ENCODE measurements at places on chromosomes 1 and 21.

DNA sequence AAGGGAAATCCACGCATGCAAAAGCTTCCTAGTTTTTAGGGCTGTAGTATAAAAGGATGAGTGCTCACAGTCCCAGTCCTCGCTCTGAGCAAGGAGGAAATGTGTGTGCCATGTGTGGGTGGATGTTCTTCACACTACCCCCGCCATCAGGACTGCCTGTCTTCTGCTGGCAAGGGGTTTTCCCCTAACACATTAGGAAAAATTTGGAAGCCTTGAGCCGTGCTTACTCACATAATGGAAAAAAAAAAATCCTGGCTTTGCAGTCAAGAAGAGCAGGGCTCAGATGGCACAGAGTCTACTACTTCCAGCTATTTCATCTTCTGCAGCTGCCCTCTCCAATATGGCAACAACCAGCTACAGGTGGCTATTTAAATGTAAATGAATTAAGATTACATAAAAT, 363.1 kb downstream of the PLPP3 start:
- DNase-seq: no peak

DNA sequence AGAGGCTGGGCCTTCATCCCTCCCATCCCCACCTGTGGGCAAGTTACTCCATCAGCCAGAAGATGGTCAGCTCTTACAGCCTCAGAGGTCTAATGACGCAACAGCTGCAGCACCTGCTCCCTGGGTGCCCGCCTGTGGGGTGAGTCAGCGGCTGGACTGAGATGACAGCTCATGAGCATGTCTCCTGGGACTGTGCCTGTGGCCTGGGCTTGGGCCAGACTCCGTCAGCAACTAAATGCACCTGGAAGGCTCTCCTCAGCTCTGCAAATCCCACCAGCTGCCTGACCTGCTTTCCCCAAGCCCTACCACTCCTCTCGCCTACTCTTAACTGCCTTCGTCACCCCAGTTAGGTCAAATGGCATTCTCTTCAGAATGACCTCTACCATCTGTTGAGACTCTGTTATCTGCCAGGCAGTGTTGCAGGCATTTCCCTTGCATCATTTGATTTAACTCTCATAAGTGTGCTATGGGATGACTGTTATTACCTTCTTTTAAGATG, 47.7 kb downstream of the ETS2 start:
- DNase-seq: peak; percentile 64

GRCh38 chr1:29924017-29924431, 687.7 kb downstream of the PTPRU start:
- no peak for DNase-seq

- DNase-seq: no peak
Measured at GRCh38 chr1:203463469-203464062, 12.0 kb upstream of the PRELP start.

- DNase-seq: no peak
Measured at GRCh38 chr1:184163674-184164465, 112.3 kb downstream of the TSEN15 start.

DNA sequence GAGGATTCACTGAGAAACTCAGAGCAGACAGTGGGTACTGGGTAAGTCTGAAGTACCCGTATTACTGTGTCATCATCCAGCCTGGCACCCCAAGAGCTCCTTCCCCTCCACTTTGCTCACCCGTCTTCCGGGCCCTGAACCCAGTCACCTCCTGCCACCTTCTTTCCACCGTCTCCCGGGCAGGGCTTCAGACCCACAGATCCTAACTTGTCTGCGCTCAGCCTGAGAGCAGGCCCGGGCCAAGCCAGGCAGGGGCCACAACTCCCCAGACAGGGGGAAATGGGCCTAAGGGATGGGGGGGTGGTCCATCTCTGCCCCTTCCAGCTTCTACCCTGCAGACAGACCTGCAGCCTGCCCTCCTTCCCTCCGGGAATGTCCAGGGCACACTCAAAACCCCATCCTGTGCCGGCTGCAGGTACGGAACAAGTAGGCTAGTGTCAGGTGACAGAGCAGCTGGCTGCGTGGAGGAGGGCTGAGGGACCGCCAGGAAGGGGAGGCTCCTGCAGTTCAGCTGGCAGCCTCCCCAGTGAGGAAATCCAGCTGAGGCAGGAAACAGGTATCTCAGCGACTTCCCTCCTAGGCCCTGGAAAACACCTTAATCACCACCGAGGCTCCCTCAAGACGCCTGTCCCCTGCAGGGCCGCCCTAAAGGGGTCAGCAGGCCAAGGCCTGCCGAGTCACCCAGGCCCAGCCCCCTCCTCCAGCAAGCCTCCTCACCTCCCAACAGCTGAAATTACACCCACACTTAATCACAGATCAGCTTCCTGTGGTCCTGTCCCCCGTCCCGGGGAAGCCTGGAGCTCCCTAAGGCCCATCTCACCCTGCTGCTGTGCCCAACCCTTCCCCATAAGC, 3.5 kb downstream of the HSPG2 start:
- no peak for DNase-seq

DNA sequence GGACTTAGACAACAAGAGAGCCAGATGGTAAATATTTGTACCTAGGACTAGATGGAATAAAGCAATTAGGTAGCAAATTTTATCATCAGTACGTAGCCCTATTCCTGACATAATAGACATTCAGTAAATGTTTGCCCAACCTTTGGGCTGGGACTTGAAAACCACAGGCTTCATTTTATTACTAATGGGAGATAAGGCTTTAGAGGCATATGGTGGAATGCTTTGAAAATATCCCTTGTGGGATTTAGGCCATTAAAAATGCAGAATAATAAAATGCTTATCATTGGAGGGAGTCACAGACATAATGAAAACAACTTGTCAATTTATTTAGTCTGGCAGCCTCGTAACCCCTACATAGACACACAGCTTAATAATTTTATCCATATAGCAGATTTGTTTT, 296.1 kb upstream of the SPAG17 start:
- no peak for DNase-seq

DNA sequence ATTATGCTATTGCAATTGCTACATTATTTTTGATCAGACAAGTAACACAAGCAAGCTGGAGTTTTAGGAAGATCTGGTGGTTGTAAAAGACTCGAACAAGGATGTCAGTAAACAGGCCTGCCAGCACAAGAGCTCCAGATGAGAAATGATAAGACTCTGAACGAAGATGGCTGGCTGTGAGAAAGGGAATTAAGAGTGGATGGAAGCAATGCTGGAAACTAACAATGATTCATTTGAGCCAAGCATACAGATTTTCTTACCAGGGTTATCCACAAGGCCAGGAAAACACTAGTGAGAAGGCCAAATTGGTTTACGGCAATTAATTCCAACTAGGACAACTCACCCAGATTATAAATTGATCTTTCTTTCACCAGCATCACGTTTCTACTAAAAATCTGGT, 54.2 kb downstream of the NRIP1 start:
- DNase-seq: no peak

DNA sequence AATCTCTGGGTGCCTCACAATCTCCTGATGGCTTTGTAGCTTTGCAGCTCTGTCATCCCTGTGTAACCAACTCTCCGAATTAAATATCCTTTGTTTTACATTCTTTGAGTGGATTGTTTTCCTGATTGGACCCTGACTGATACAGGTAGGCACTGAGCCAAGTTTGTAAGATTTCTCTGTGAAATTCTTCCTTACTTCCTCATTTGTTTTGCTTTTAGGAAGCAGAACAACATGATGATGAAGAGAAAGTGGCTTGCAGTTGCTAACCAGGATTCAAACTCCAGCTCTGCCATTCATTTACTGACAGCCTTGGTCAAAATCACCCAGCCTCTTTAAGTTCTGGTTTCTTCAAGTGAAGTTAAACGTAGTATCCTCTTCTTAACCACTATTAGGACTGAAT, 452.3 kb downstream of the OMA1 start:
- no peak for DNase-seq

DNA sequence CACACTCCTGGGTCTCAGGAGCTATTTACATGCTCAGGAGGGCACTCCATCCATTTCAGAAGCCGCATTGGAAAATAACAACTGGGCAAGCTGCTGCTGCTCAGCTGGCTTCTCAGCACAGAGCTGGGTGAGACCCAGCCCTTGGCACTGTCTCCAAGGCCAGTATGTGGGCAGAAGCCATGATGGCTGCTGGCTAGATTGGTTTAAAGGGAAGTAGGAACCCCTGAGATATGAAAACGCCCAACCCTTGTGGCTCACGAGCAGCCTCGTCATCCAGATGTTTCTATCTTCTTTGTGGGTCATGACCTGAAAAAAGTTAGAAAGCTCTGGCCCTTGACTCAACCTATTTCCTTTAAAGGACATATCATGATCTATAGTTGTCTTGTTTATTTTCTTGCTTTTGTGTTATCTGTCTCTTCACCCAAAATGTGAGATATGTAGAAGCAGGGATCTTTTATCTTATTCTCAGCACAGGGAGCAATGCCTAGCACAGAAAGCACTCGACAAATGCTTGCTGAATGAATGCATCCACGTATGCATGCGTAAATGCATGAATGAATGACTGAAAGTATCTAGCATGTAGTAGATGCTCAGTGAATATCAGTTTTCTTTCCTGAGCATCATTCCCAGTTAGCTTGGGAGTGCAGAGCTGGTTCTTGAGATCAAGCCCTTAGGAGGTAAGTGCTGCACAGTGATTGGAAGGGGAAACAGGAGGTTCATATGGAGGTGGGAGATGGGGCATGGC, 11.6 kb downstream of the MYBPH start:
- DNase-seq: no peak

DNA sequence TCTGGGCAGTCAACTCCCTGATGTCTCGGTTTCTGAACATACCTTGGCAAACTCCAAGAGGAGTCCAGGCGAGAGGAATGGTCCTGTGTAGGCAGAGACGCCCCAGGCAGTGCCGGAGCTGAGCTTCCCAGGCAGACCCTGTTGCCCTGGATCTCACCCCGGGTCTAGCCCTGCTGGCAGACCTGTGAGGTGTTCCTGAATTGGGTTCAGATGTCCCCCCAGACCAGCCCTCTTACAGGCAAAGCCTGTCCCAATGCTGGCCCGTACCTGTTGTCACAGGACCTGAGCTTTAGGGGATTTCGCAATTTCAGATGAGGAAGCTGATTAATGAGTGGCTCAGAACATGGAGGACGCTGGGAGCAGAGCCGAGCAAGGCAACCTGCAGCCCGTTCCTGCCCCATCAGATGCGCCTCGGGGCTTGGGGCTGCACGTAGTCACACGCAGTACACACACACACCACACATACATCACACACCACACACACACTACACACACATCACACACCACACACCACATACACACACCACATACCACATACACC, 38.5 kb upstream of the PDE9A start:
- DNase-seq: no peak

DNA sequence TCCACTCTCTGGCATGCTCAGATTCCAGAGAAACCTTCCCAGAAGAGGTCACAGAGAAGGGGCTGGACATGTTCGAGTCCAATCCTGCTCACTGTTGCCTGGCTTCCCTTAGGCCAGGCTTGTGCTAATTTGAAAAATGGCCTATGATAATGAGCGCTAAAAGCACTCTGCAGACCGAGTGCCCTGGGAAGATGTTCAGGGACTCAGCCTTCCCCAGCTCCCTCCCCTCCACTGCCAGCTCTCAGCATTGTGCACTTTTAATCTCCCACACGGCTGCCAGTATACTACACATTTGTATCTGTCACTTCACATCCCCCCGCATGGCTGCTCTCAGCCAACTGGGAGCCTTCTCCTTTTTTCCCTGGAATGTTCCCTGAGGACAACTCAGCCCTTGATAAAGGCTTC, 24.1 kb downstream of the FAM163A start:
- no peak for DNase-seq

- DNase-seq: peak; percentile 98
Measured at GRCh38 chr1:39398278-39399021, 93.0 kb upstream of the BMP8A start.

- no peak for DNase-seq
Measured at GRCh38 chr1:93771843-93772242, 90.2 kb upstream of the BCAR3 start.

DNA sequence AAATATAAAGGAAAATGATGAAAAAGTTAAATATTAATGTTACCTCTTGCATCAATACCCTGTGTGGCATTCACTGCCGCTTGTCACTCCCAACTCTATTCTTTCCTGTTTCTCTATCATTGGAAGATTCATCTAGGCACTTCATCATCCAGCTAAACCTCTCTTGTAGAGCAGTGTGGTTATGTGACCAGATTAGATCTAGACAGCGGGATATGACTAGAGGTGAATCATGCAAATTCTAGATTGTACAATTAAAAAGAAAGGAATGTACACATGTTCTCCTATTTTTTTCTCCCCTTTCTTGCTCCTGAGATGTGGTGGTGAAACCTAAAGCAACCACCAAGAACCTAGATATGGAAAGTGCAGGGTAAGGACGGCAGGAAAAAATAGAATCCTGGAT, 174.1 kb downstream of the LBR start:
- no peak for DNase-seq

GRCh38 chr1:11473491-11474034, 5.4 kb upstream of the DISP3 start:
- DNase-seq: no peak

- DNase-seq: no peak
Measured at GRCh38 chr1:243253926-243254232, 1.2 kb downstream of the CEP170 start.

DNA sequence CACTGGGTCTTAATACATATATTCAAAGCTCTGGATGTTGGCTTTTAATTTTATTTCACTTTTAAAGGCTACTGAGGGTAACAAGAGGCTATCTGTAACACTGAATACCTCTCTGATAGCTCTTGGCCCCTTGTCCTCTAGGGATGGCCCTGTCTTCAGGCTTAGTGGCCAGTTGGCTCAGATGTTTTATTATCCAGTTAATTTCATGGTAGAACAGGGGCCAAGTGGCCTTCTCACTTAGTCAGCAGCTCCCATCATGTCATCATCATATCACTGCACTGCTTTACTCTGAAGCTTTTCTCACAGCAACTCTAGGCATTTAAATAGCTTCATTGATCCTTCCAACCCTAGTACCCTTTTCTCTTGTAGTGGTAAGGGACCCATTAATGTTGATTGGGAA, 40.2 kb upstream of the MACF1 start:
- no peak for DNase-seq

DNA sequence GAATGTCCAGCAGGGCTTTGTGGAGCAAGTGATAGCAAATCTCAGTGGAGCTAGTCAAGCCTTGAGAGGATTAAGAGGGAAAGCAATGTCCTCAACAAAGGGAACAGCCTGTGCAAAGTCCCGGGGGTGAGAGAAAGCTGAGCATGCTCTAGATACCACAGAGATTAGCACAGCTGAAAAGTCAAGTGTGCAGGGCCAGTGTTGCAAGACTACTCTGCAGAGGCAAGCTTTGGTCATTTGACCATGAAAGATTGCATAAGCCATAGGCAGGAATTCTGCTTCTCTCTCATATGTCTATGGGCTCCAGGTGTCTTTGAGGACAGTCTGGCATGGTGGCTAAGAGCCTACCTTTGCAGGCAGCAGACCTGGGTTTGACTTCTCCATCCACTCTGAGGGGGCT, 181.0 kb upstream of the JUN start:
- no peak for DNase-seq
